ENCODE measurements at places on chromosomes 7 and 10.

GRCh38 chr7:130420943-130421578 is 19.8 kb downstream of the CEP41 start:
- DNase-seq, result no peak

GRCh38 chr7:78443811-78444210 is 645.2 kb downstream of the PHTF2 start:
- no peak for DNase-seq

DNA sequence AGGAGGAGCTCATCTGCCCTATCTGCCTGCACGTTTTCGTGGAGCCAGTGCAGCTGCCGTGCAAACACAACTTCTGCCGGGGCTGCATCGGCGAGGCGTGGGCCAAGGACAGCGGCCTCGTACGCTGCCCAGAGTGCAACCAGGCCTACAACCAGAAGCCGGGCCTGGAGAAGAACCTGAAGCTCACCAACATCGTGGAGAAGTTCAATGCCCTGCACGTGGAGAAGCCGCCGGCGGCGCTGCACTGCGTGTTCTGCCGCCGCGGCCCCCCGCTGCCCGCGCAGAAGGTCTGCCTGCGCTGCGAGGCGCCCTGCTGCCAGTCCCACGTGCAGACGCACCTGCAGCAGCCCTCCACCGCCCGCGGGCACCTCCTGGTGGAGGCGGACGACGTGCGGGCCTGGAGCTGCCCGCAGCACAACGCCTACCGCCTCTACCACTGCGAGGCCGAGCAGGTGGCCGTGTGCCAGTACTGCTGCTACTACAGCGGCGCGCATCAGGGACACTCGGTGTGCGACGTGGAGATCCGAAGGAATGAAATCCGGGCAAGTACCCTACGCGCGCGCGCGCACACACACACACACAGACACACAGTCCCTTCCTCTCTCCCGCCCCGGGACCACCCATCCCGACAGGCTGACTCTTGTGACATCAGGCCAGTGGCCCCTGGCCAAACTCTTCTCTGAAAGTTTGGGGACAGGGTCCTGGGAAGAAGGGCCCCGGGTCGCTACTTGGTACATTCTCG is 538 bp downstream of the TRIM8 start:
- DNase-seq, result peak; percentile 85

DNA sequence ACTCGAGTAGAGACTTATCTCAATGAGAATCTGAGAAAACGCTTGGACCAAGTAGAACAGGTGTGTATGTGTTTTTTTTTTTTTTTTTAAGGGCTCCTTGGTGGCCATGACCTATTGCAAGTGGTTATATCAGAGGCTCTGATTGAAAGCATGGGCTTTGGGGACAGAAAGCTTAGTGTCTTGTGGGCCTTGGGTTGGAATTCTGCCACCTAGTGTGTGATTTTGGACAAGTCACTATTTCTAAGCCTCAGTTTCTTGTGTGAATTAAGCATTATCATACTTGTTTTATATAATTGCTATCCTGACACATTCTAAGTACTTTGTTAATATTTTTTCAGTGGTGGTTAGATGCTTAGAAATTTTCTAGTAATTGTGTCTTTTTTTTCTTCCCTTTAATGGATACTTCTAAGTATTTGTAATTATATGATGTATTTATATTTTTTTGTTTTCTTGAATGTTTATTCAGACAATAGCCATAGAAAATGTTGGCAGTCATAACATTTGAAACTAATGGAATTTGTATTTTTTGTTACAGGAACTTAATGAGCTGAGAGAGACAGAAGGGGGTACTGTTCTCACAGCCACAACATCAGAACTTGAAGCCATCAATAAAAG is 33.1 kb downstream of the SMC3 start:
- peak; percentile 77 for DNase-seq

- no peak for DNase-seq
Measured at GRCh38 chr10:122326806-122327205, 47.7 kb upstream of the PLEKHA1 start.

- DNase-seq, result no peak
Measured at GRCh38 chr7:2613098-2613930, 18.5 kb upstream of the TTYH3 start.

DNA sequence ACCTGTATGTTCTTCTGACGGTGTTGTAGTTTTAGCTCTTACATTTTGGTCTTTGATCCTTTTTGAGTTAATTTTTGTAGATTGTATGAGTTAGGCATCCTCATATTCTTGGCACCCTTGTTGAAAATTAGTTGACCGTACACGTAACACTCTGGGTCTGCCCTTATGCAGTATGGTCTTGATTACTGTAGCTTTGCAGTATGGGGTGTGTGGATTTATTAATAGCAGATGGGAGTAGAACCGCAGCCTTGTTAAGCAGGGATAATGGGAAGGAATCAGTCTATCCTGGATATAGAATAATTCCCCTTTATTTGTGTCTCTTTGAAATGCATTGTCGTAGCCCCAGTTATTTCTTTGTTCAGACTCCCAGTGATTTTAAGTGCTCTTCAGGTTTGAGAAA is 95.5 kb downstream of the UBE3C start:
- DNase-seq, result no peak

- peak; percentile 15 for DNase-seq
Measured at GRCh38 chr7:39904077-39904486, 46.0 kb upstream of the CDK13 start.

- peak; percentile 55 for DNase-seq
Measured at GRCh38 chr7:24943096-24943948, 36.7 kb downstream of the OSBPL3 start.

- DNase-seq, result peak; percentile 3
Measured at GRCh38 chr10:74586088-74586585, 240.3 kb upstream of the KAT6B start.

- no peak for DNase-seq
Measured at GRCh38 chr10:23155169-23155568, 36.9 kb upstream of the PTF1A start.

GRCh38 chr10:86960003-86960862 is 1.8 kb downstream of the SNCG start:
- peak; percentile 85 for DNase-seq

- DNase-seq, result no peak
Measured at GRCh38 chr7:1257221-1257620, 24.5 kb downstream of the UNCX start.

GRCh38 chr7:16698200-16698905 is 52.4 kb downstream of the BZW2 start:
- no peak for DNase-seq

DNA sequence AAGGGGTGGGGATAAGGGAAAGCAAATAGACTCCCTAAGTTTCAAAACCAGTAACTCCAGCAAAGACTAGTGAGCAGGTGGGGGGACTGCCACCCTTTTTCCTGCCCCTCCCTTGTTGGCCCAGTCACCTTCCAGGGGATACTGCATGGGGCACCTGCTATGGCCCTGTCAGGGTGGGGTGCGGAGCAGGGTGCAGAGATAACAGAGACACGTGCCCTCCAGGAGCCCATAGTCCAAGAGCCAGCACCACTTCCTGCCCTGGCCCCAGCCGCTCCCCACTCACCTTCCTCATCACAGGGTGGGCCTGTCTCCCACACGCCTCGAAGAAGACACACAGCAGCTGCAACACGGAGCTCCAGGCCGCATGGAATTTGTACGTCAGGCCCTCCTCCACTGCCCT is 20.6 kb downstream of the RRP12 start:
- no peak for DNase-seq

GRCh38 chr7:2386964-2387669 is 16.3 kb upstream of the CHST12 start:
- DNase-seq, result no peak

- no peak for DNase-seq
Measured at GRCh38 chr7:44058759-44059218, 6.6 kb downstream of the PGAM2 start.
